ENCODE measurements at places on chromosomes 5 and 9.

- DNase-seq = no peak
Observed at GRCh38 chr5:91361790-91362189, 21.3 kb downstream of the ARRDC3 start.

- DNase-seq = no peak
Observed at GRCh38 chr9:136196404-136197083, 8.4 kb downstream of the LHX3 start.

DNA sequence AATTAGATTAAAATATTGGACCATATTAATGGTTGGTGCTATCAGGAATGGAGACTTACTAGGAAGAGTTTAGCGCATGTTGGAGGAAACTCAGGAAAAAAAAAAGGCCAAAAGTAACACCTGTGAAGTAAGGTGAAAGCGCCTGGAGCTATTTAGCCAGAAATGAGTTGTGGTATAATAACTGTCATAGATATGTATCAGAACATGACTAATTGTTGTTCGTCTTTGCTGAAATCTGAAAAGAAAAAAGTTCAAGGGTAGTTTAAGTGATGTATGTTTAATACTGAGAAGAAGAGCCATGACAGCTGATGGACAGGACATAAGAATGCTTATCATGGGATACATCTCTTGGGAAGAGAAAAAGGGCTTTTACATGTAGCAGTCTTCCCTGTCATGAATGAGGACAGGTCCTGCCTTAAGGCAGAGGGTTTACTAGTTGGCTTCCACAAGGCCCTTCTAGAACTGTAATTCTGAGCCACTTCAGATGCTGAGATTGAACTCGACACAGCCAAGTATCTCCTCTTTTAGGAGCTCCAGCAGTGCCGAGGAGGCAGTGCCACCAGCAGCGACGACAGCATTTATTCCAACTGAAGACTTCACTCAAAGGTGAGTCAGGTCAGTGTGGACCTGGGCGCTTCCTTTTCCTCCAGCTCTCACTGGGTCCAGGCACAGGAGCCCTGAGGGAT, 940 bp upstream of the CAMK4 start:
- no peak for DNase-seq

DNA sequence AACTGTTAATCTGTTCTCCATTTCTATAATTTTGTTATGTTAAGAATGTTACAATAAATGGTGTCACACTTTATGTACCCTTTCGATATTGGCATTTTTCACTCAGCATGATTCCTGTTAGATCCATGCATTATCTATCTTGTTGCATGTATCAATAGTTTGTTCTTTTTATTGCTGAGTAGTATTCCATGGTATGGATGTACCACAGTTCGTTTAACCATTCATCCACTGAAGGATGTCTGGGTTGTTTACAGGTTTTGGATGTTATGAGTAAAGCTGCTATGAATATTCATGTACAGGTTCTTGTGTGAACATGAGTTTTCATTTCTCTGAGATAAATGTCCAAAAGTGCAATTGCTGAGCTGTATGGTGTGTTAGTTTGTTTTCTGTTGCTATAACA, 26.3 kb upstream of the CCDC112 start:
- no peak for DNase-seq

DNA sequence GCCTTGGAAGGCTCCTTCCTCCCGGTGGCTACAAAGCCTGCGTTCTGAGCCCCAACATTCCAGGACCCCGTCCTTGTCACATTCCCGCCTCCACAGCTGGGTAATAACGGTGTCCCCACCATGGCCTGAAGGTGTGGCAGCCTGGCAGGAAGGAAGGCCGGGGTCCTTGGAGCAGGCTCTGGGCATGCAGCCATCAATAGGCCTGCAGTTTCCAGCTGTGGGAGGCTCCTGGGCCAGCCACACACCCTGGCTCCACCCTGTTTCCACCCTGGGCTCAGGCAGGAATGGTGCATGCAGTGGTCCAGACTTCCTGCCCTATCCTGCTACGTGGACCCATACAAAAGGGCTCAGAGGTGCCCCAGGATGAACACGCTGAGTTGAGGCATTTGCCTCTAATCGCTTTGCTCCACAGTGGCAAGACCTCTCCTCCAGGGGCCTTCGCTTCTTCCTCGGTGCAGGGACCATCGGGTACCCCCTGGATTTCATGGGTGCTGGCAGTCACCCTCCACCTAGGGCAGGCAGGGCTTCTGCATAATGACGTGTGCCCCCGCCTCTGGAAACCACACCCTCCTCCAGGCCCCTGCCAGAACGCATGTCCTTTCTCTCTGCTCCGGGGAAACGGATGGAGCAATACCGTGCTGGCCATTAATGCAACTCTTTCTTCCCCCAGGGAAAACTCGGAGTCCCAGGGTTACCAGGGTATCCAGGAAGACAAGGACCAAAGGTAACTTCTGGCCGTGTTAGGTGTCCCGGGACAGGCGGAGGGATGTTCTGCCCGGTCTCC, 95.1 kb upstream of the FCN2 start:
- no peak for DNase-seq

GRCh38 chr9:15206903-15207696, 99.9 kb downstream of the TTC39B start:
- DNase-seq = no peak

- no peak for DNase-seq
Observed at GRCh38 chr9:33435821-33436277, 11.5 kb downstream of the AQP3 start.

DNA sequence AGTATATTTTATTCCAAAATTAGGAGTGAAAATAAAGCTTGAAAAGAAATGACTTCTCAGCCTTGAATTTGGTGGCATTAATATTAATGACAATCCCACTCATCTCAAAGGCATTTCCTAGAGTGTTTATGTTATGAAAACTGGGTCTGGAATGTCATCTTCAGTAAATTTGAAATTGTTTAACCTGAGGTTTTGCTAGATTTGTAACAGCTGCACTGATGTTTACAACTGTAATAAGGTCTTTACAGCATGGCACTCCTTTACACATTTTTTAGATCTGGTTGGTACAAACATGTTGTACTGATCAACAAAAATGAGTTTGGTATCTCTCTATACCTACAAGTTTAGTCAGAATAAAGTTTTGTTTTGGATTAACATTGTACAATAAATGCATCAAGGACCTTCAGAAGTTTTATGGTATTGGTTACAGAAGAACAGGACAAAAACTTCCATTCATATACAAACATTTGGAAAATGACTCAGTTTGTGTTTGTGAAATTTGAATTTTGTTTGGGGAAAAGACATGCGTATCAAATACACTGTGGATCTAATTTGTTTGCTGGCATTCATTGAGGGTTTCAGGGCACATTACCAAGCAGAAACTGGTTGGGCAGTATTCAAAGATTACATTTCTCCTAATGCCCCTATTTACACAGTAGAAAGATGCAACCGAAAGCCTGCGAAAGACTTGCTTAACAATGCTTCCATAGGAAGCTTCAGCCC, 11.6 kb downstream of the FANCC start:
- DNase-seq = no peak

GRCh38 chr9:134150557-134151214, 13.7 kb downstream of the RNU6ATAC start:
- DNase-seq = no peak

DNA sequence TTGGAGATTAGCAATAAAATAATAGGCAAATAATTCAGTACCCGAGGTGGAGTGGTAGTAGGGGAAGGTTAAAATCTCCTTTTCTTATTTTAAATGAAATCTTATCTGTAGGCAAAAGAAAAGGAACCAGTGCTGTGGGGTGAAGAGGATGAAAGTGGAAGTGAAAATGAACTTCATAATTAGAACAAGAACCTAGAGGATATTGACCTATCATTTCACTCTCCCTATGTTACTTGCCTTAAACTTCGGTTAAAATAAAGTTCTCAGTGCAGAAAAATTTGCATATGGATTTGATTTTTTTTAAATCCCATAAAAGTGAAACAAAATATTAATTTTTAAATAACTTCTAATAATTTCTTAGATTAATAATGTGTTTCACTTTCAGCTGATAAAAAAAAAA, 1094.9 kb upstream of the C9orf72 start:
- no peak for DNase-seq

DNA sequence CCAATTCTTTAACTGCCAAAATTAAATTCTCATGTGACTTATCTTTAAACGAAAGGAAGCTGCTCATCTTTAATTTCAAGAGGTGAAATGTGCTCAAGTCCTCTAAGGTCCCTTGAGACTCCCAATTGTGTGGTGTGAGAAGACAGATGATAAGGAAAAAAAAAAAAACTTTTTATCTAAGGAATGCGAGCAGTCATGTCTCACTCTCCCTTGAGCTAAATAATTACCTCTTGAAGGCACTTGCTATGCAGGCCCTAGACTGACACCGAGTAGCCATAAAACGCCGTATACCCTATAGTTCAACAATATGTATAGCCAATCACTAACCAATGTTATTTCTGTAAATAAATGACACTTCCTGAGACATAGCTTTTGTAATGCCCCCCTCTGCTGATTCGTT, 1.5 kb upstream of the DTWD2 start:
- DNase-seq = no peak

GRCh38 chr5:26674846-26675245, 363.5 kb downstream of the CDH9 start:
- no peak for DNase-seq

GRCh38 chr9:137310189-137311052, 8.3 kb upstream of the NRARP start:
- DNase-seq = no peak

- DNase-seq = no peak
Observed at GRCh38 chr9:18990494-18990893, 42.5 kb downstream of the SAXO1 start.

- no peak for DNase-seq
Observed at GRCh38 chr9:34554211-34555001, 31.6 kb upstream of the ENHO start.
